Eye (tissue), 1 donor: ENCODE measurements at places on chromosomes 2 and 18.

GRCh38 chr18:61949946-61950345, 57.1 kb upstream of the RNF152 start:
- no peak for DNase-seq

DNA sequence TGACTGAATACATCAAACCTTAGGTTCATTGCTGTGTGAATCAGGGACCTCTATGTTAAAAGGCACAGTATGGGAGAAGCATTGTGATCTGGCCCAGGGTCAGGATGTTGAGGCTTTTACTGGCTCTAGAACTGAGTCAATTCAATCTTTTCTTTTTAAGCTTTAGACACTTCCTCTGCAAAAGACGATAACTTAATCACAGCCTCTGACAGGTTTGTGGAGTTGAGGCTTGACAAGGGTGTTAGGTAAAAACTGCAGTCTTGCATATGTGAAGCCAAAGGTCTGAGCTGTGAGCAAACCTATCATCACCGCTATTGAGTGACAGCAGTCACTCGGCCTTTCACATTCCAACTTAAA, 17.3 kb upstream of the ARHGAP25 start:
- no peak for DNase-seq

DNA sequence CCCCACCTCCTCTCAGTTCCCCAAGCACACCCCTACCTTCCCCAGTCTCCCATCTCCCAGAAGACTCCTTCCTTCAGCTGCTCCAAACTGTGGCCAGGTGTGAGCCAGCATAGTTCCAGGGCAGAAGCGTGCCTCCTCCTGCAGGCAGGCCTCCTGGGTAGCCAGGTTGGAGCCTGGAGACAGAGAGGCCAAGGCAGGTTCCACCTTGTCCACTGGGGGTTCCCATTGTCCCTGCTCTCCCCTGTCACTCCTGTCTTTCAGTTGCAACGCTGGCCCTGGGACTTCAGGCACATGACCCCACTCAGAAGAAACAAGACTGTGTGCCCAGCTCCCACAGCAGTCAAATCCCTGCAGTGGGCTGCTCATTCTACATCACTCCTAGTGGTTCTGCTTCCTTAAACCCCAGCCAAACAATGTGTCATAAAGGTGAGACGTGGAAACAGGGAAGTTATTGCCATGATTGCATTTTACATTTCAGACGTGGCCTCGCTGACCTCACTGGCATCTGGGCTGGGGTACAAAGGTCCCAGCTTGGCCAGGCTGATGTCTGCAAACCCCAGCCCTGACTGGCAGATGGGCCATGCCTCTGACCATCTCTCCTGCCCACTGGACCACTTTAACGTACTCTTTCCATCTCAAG, 96.5 kb upstream of the BOD1L2 start:
- DNase-seq, result no peak

- no peak for DNase-seq
Measured at GRCh38 chr2:29053223-29053622, 21.1 kb downstream of the PCARE start.

GRCh38 chr2:201114846-201115245, 1.1 kb upstream of the CFLAR start:
- no peak for DNase-seq

GRCh38 chr2:209901172-209901571, 101.3 kb upstream of the RPE start:
- DNase-seq, result no peak

DNA sequence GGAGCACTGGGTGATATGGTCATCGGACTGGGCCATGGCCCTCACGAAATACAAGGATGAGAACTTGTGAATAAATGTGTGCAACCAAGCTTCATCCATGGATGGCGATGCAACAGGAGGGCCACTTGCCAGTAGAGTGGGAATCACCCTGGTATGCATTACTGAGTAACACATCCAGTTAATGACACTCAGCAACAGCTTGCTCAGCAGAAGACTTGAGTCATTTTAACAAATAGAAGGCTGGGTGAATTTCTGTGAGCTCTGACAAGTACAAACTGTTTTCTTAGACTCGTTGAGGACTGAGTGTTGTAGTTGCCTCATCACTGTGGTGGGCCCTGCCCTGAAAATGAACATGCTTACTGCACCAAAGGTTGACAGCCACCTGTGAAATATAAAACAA, 221.6 kb downstream of the NCKAP5 start:
- DNase-seq, result no peak

GRCh38 chr2:7703048-7703447, 785.8 kb downstream of the RNF144A start:
- DNase-seq, result no peak

DNA sequence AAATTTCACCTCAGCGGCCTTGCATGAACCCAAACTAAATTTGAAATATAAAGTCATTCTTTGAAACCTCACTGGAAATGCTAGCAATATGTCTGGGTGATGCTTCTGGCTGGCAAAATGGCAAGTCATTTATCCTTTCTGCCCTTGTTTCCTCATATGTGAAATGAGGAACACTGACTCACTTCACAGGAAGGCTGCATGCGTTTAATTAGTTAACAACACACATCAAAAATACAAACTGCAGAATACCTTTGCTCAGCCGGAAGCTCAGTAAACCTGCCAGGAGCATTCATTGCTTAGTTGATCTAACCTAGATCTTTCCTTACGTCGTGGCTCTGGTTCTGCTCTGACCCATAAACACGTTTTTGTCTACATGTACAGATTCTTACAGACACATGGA, 214.2 kb upstream of the ACVR2A start:
- no peak for DNase-seq

DNA sequence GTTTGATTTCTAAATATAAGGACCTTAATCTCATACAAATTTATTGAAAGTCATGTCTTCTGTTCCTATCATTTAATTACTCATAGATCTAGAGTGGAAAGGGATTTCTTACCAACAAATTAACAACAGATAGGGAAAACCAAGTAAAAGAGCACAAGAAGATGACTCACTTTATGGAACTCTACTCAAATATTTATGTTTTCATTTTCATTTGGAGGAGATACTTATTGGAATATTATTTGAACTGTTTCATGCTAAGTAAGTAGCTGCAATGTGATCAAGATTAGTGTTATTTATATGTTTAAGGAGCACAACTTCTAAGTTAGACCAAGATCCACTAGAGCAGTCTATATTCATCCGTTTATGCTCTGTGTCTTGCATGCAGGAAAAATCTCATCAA, 1.3 kb downstream of the NT5C1B start:
- no peak for DNase-seq

GRCh38 chr18:32289483-32290075, 99.7 kb downstream of the MEP1B start:
- DNase-seq, result peak; percentile 83

GRCh38 chr2:222706616-222707015, 35.2 kb downstream of the MOGAT1 start:
- no peak for DNase-seq

- no peak for DNase-seq
Measured at GRCh38 chr2:214310319-214310718, 100.5 kb upstream of the VWC2L start.

- no peak for DNase-seq
Measured at GRCh38 chr2:86633155-86633651, 9.5 kb upstream of the RNF103 start.

- DNase-seq, result no peak
Measured at GRCh38 chr2:24521162-24521857, 30.3 kb downstream of the NCOA1 start.

- no peak for DNase-seq
Measured at GRCh38 chr2:172455121-172455515, 27.7 kb downstream of the ITGA6 start.

GRCh38 chr18:50721006-50721405, 98.8 kb downstream of the MRO start:
- DNase-seq, result no peak

DNA sequence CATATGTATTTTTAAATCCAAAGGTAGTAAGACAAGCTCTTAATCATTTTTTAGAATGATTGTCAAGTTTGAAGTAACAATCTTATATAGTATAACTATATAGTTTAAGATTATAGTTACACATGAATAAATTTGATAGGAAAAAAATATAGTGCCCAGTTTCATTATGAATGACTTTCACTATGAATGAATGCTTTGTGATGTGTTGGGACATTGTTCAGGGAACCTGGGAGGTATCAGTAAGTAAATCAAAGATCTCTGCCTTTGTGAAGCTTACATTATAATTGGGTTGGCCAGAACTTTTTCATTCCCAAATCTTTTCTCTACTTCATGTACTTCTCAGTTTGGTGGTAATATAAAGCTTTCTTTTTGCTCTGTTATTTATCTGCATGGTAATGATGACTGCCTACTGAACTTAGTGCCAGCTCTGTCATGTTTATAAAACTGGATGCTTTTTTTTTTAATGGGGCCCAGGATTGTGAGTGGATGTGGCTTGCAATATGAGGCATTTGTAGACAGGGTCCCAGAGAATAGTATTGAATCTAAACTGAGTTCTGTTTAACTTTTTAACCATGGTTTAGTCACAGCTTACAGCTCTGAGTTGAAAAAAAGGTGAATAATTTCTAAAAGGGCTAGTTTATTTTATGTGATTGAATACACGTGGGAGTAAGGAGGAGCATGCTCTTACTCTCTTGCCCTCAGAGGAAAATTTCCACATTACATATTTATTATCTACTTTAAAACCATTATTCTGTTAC, 23.3 kb downstream of the GLS start:
- DNase-seq, result no peak

DNA sequence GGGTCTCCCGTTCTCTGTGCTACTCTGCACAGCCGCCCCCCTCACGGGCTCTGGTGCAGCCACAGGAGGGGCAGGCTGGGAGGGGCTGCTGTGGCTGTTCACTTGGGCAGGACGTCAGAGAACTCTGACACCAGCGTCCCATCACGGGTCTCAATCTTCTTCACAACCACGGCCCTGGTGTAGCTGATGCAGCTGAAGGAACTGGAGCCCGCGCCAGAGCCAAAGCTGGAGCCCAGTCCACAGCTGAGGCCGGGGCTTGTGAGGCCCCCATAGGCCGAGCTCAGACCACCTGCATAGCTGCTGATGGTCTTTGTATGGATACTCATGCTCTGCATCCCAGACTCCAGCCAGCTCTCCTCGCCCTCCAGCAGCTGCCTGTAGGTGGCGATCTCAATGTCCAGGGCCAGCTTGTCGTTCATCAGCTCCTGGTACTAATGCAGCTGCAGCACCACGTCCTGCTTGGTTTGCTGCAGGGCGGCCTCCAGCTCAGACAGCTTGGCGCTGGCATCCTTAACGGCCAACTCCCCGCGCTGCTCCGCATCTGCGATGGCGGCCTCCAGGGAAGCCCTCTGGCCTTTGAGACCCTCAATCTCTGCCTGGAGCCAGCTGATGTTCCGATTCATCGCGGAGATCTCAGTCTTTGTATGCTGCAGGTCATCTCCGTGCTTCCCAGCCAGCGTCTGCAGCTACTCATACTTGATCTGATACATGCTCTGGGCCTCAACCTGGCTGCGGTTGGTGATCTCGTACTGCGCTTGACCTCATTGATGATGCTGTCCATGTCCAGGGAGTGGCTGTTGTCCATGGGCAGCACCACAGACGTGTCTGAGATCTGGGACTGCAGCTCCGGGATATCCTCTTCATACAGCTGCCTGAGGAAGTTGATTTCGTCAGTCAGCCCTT, 7.4 kb upstream of the DUSP19 start:
- DNase-seq, result peak; percentile 29

- no peak for DNase-seq
Measured at GRCh38 chr18:35514752-35515459, 17.1 kb upstream of the INO80C start.

- no peak for DNase-seq
Measured at GRCh38 chr2:214782671-214783070, 26.8 kb downstream of the BARD1 start.

DNA sequence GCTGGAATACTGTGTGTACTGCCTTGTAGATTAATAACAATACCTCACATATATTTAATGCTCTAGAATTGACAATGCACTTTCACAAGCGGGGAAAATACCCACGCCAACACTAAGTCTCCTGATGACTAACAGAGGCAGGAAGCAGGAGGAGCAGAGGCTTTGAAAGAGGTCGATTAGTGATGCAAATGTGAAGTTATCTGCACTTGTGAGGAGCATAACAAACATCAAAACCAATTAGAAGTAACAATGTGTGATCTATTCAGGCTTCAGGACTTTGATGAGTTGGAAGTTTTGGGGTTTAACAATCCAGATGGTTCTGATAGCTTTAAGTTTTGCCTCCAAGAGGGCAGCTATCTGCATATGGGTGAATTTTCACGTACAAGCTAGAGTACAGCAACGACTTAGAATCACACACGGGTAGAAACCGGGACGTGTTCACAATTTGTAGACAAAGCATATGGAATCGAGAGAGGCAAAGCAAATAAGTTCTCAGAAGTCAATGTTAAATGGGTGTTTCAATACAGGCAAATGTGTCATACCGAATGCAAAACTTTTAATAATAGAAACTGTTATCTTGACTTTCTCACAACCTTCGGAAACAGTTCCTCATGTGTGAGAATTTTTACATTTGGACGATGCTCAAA, 114.5 kb downstream of the METTL8 start:
- DNase-seq, result peak; percentile 74

DNA sequence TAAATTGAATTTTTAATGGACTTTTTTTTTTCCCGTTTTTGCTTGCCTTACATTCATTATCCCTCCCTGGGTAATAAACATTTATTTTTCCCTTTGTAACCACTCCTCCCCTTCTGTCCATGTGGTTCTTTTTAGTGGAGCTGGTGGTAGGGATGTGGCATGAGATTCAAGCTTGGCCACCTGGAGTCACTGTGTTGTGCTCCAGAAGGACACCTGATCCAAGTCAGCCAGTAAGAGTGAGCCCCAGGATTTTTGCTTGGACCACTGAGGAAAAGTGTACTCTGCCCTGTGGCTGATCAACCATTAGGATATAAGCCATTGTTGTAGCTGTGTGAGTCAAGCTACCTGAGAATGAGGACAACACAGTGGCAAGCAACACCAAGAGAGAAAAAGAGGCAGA, 11.1 kb upstream of the ACTR3 start:
- DNase-seq, result no peak

DNA sequence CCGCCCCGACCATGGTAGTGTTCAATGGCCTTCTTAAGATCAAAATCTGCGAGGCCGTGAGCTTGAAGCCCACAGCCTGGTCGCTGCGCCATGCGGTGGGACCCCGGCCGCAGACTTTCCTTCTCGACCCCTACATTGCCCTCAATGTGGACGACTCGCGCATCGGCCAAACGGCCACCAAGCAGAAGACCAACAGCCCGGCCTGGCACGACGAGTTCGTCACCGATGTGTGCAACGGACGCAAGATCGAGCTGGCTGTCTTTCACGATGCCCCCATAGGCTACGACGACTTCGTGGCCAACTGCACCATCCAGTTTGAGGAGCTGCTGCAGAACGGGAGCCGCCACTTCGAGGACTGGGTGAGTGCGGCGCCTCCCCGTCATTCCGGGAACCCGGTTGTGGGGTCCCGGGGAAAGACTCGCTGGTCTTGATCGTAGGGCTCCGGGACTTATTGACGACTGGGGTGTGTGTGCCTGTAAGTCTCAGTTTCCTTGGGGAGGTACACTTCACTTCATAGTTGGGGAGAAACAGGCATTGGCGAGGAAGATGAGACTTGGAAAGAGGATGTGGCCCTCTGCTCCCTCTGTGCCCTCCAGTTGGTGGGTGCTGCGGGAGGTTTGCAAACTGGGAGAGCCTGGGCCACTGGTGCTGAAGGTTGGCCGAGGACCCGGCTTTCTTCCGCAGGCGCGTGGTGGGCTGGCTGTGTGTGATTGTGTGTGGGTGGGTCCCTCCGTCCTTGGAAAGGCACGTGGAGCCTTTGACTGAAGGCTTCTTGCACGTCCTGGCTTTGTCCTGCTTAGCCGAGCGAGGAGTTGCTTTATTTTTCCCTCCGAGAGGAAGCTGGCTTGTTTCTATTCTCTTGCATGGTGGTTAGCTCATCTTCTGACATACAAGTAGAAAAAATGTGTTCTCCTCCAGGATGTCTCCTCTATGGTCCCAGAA, 886 bp downstream of the PRKCE start:
- DNase-seq, result peak; percentile 83
